ENCODE measurements at places on chromosomes 7 and 10.

- no peak for DNase-seq
Measured at GRCh38 chr10:81820418-81820817, 54.6 kb upstream of the NRG3 start.

DNA sequence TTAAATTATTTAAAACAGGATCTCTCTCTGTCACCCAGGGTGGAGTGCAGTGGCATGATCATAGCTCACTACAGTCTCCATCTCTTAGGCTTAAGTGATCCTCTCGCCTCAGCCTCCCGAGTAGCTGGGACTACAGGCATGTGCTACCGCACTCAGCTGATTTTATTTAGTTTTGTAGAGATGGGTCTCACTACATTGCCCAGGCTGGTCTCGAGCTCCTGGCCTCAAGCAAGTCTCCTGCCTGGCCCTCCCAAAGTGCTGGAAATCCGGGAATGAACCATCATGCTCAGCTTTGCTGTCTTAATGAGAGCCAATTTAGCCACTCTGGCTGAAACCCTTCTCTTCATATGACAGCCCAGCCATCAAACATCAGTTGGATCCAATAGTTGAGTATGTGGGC is 53.3 kb upstream of the NRP1 start:
- DNase-seq = no peak

GRCh38 chr7:115300231-115300870 is 378.5 kb downstream of the MDFIC start:
- no peak for DNase-seq

- no peak for DNase-seq
Measured at GRCh38 chr7:75596727-75597614, 104.9 kb downstream of the SPDYE5 start.

DNA sequence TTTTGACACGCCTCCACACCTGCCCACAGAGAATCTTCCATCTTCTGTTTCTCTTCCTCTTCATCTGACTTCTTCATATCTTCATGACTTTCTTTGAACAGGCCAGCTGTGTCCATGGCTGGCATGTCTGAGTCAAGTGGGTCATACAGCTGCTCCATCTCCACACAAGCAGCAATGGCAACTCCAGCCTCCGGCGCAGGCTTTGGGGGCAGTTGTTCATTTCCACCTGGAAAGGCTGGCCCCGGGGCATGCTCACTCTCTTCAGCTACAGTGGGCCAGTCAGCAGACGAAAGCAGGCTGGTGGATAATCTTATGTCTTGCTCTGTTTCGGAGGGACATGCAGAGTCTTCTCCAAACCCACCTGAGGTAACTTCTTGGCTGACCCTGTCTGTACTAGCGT is 155.6 kb upstream of the TARP start:
- DNase-seq = no peak

- DNase-seq = no peak
Measured at GRCh38 chr7:137337902-137338301, 5.6 kb downstream of the PTN start.

Data from stimulated activated effector memory CD8-positive, alpha-beta T cell treated with anti-CD3 and anti-CD28 coated beads, Interleukin-12 subunit alpha, Interleukin-12 subunit beta, amount 100 ng/mL, for 72 hours (primary cell).